ENCODE measurements at places on chromosomes 6 and 20. TPM values are rescaled to one million over a fixed set of nuclear protein-coding genes. Genes with fewer than 3 reads are reported as not detected.

- no peak overlapping the region for H3K27ac ChIP-seq
- no peaks in the 10 kb centered on the region for H3K4me1 ChIP-seq
- H3K4me3 ChIP-seq = no peak overlapping the region
- DNase-seq = no peak
These were observed 98.9 kb downstream of the TBC1D32 start for GRCh38 chr6:121235386-121235785.

KIF6 gene
- 0.69 TPM for total RNA-seq

SCAND1 gene
- total RNA-seq = 40.0 TPM

GRCh38 chr6:46015119-46015968 is at the start of gene CLIC5:
TSS of gene CLIC5 (minus strand) at chr6:46015860. CDS start at chr6:46015542, 318 bp downstream.
- no peaks in the 10 kb centered on the region for H3K36me3 ChIP-seq
- peak; percentile 77 for DNase-seq
- peak within 1 kb of the TSS; percentile 96 for H3K27ac ChIP-seq
- H3K4me3 ChIP-seq = peak within 1 kb of the TSS; percentile 79
- peaks cover 57% of the 10 kb centered on the region for H3K4me1 ChIP-seq

- H3K4me3 ChIP-seq = no peak overlapping the region
- H3K27ac ChIP-seq = no peak overlapping the region
- H3K36me3 ChIP-seq = no peaks in the 10 kb centered on the region
- no peak for DNase-seq
- H3K4me1 ChIP-seq = no peaks in the 10 kb centered on the region
These were observed 354.5 kb upstream of the SYNCRIP start for GRCh38 chr6:85997206-85997605.

SNAP25 gene
- 0.22 TPM for total RNA-seq

DNA sequence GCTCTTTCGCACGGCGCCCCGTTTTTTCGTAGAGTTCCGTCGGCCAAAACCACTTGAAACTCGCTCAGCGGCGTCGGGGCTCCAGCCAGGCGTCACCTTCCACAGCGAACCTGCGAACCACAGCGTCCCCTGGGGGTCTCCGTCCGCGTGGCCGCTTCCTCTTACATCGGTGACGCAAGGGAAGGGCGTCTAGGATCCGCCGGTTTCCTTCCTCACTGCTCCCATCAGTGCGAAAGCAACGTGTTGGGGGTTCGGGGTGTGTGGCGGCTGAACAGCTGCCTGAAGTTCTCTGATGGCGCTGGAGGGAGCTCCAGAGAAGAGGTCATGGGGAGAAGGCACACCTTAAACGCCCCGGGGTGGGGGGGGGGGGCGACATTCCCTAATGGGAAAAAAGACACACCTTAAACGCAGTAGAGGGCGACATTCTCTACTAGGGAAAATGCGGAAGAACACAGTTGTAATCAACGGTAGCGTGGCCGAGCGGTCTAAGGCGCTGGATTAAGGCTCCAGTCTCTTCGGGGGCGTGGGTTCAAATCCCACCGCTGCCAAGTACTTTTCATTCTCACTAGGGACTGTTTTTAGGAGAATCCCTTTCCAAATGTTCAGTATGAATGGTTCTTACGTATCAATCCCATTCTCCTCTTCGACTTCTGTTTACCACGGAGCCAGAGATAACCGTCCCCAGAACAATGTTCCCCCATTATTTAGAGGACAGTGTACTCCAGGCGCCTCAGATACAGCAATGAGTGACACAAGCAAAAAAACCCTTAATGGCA is 16.4 kb downstream of the ZNF311 start:
- H3K4me1 ChIP-seq = peaks cover 12% of the 10 kb centered on the region
- H3K27ac ChIP-seq = no peak overlapping the region
- no peaks in the 10 kb centered on the region for H3K36me3 ChIP-seq
- H3K4me3 ChIP-seq = peak overlapping the region; percentile 52
- peak; percentile 36 for DNase-seq
- H3K27me3 ChIP-seq = peaks cover 39% of the 10 kb centered on the region

- no peaks in the 10 kb centered on the region for H3K27me3 ChIP-seq
- H3K27ac ChIP-seq = no peak overlapping the region
- H3K4me1 ChIP-seq = peaks cover 9% of the 10 kb centered on the region
- no peak for DNase-seq
These were observed 61.2 kb downstream of the TNFAIP3 start for GRCh38 chr6:137928286-137928685.

- no peaks in the 10 kb centered on the region for H3K27me3 ChIP-seq
- H3K4me3 ChIP-seq = no peak overlapping the region
- H3K27ac ChIP-seq = peak overlapping the region; percentile 72
- peaks cover 43% of the 10 kb centered on the region for H3K36me3 ChIP-seq
These were observed 82.8 kb downstream of the ZMYND8 start for GRCh38 chr20:47273591-47274235.

HSD17B8 gene
- total RNA-seq = 18.2 TPM

BPIFA1 gene
- not detected for total RNA-seq

- no peak for DNase-seq
- no peaks in the 10 kb centered on the region for H3K27me3 ChIP-seq
- peaks cover 16% of the 10 kb centered on the region for H3K4me1 ChIP-seq
- H3K27ac ChIP-seq = no peak overlapping the region
- H3K36me3 ChIP-seq = no peaks in the 10 kb centered on the region
These were observed 228.0 kb downstream of the PLCB1 start for GRCh38 chr20:8360035-8360434.

TBC1D32 gene
- total RNA-seq = 3.5 TPM

GRCh38 chr20:43438578-43439316 is 18.9 kb upstream of the SRSF6 start:
- no peak overlapping the region for H3K4me3 ChIP-seq
- no peaks in the 10 kb centered on the region for H3K4me1 ChIP-seq
- no peak for DNase-seq
- no peaks in the 10 kb centered on the region for H3K36me3 ChIP-seq
- H3K27me3 ChIP-seq = peaks cover 80% of the 10 kb centered on the region

- H3K4me1 ChIP-seq = no peaks in the 10 kb centered on the region
- H3K4me3 ChIP-seq = no peak overlapping the region
- H3K36me3 ChIP-seq = no peaks in the 10 kb centered on the region
- no peak for DNase-seq
These were observed 56.9 kb downstream of the BCAS1 start for GRCh38 chr20:54013471-54013870.

COL9A3 gene
- total RNA-seq = 2.1 TPM

- H3K36me3 ChIP-seq = peaks cover 51% of the 10 kb centered on the region
- no peak overlapping the region for H3K4me3 ChIP-seq
- peaks cover 86% of the 10 kb centered on the region for H3K4me1 ChIP-seq
- no peaks in the 10 kb centered on the region for H3K27me3 ChIP-seq
- DNase-seq = no peak
These were observed 2.9 kb downstream of the RXRB start for GRCh38 chr6:33197431-33198048.

DNA sequence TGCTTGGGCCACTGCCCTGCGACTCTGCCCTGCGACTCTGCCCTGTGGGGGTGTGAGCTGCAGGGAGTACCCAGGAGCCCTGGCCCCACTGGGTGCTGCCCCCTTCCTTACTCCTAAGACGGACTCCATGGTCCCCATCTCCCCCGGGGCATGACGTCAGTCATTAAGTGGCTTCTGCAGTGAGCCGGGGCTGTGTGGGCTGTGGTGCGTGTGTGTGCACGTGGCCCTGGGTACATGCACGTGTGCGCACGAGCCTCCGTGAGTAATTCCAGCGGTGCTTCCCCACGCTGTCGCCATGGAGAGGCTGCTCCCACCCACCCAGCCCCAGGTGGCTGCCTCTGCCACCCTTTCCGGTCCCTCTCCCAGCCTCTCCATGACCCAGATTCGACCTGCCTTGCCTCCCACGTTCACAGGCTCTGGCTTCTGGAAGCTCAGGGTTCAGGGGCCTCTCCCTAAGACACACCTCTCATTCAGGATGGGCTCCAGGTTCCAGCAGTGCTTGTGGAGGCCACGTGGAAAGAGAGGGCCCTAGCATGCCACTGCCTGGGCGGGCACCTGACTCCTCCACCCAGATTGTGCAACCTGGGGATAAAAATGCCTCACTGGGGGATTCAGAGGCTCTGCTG is 88.3 kb downstream of the DLGAP4 start:
- no peak overlapping the region for H3K4me3 ChIP-seq
- DNase-seq = no peak
- no peaks in the 10 kb centered on the region for H3K4me1 ChIP-seq
- peaks cover 75% of the 10 kb centered on the region for H3K27me3 ChIP-seq

PCIF1 gene
- 21.9 TPM for total RNA-seq

ZDHHC14 gene
- 10.0 TPM for total RNA-seq

DNA sequence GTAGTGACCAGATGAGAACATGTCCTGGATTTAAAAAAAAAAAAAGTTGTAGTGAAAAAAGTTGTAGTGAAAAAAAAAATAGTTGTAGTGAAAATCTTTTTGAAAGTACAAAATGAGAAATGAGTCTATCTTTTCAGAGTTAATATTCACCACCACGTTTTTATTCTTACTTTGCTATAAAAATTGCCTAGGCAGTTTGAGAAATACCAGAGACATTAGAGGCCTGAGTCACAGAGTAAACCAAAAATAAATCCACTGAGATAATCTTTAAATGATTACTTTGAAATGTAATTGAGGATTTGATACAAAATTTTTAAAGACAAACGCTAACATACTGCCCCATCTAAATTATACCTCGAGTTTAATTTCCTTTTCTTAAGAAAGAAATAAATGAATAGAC is 101.2 kb upstream of the TIAM2 start:
- no peaks in the 10 kb centered on the region for H3K27me3 ChIP-seq
- H3K4me1 ChIP-seq = peaks cover 37% of the 10 kb centered on the region
- no peak overlapping the region for H3K4me3 ChIP-seq
- DNase-seq = no peak
- peaks cover 3% of the 10 kb centered on the region for H3K36me3 ChIP-seq

PHACTR3 gene
- total RNA-seq = 4.3 TPM

C6orf58 gene
- not detected for total RNA-seq

GRCh38 chr20:52595518-52595917 is 376.6 kb upstream of the TSHZ2 start:
- H3K27me3 ChIP-seq = peaks cover 6% of the 10 kb centered on the region
- DNase-seq = no peak
- H3K27ac ChIP-seq = no peak overlapping the region
- no peaks in the 10 kb centered on the region for H3K4me1 ChIP-seq
- H3K36me3 ChIP-seq = no peaks in the 10 kb centered on the region

All from left ventricle myocardium inferior (tissue), 1 donor.